ENCODE measurements at places on chromosomes 11 and 22.

GRCh38 chr22:49629586-49630447 is 197.9 kb downstream of the BRD1 start:
- no peak for DNase-seq

DNA sequence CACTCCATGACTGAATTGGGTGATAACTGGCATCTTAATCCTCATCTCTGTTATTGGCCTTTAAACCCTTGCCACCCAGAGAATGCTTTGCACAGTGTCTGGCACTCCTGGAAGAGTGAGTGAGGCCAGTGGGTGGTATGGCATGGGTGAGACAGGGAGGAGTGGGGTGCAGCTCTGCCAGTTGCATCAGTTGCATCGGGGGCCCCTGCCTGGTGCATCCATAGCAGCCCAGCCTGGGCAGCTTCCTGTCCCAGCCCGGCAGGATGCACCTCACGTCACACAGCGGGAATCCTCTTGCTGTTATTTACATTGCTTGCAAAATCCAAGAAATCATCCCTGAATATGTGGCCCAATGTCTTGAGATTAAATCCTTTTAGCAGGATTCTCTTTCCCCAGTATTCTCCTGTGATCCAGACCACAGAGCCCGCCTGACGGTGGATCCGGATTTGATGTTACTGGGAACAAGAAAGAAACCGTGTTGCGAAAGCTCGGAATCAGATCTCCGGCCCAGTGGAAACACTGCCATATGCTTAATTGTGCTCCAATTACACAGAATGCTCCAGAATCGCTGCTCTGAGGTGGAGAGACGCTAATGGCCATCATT is 37.6 kb upstream of the MN1 start:
- DNase-seq: peak; percentile 9

DNA sequence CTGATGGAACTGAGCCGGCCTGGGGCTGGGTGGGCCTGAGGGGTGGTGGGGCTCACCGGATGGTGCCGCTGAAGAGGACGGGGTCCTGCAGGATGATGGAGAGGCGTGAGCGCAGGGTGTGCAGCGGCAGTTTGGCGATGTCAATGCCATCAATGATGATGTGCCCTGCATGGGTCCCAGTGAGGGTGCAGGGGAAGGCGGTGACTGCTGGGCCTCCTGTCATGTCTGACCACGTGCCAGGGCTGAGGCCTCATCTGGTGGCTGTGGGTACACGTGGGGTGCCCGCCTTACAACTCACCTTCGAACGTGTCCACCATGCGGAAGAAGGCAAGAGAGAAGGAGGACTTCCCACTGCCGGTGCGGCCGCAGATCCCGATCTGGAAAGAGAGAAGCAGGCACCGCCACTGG is 7.1 kb upstream of the KCNJ11 start:
- DNase-seq: peak; percentile 55

- DNase-seq: no peak
Observed at GRCh38 chr22:43396934-43397457, 14.8 kb upstream of the MPPED1 start.

DNA sequence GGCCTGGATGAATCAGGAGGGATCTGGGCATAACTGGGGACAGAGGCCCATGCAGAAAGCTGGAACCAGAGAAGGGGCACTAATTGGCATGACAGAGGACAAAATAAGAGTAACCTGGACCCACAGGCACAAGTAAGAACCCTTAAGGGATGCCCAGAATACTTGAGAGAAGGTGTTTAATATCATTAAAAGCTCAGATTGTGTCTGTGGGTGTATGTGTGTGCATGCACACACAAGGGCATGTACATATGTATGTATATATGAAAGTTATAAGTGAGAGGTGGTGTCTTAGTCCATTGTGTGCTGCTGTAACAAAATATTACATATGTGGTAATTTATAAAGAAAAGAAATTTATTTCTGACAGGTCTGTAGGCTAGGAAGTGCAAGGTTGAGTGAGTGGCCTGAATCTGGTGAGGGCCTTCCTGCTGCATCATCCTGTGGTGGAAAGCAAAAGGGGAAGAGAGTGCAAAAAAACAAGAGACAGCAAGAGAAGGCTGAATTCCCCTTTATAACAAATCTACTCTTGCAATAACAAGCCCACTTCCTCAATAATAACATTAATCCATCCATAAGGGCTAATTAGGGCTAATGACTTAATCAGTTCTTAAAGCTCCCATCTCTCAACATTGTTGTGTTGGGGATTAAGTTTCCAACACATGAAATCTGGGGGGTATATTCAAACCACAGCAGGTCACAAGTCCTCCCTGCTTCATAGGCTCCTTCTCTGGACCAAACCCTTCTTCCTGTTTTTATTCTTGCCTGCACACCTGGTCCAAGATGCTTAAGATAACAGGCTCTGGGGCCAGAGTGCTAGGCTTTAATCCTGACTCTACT is 68.3 kb upstream of the POU2AF2 start:
- DNase-seq: no peak

- DNase-seq: peak; percentile 86
Observed at GRCh38 chr22:37260901-37261336, 16.9 kb upstream of the RAC2 start.

DNA sequence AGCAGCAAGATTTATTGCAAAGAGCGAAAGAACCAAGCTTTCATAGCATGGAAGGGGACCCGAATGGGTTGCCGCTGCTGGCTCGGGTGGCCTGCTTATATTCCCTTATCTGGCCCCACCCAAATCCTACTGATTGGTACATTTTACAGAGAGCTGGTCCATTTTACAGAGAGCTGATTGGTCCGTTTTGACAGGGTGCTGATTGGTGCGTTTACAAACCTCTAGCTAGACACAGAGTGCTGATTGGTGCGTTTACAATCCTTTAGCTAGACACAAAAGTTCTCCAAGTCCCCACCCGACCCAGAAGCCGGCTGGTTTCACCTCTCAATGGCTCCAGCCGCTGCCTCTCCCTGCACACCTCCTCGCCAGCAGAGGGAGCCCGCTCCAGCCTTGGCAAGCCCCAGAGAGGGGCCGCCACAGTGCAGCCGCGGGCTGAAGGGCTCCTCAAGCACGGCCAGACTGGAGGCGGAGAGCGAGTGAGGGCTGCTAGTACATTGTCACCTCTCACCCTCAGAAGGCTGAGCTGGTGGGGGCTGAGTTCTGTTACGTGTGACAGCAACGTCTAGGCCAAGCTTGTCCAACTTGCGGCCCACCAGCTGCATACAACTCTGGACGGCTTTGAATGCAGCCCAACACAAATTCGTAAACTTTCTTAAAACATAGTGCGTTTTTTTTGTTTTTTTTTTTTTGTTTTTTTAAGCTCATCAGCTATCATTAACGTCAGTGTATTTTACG is 8.7 kb downstream of the PTH start:
- DNase-seq: peak; percentile 90

GRCh38 chr11:132992838-132993631 is 539.3 kb downstream of the OPCML start:
- DNase-seq: no peak

GRCh38 chr22:35568751-35569739 is 28.4 kb downstream of the RASD2 start:
- DNase-seq: no peak

DNA sequence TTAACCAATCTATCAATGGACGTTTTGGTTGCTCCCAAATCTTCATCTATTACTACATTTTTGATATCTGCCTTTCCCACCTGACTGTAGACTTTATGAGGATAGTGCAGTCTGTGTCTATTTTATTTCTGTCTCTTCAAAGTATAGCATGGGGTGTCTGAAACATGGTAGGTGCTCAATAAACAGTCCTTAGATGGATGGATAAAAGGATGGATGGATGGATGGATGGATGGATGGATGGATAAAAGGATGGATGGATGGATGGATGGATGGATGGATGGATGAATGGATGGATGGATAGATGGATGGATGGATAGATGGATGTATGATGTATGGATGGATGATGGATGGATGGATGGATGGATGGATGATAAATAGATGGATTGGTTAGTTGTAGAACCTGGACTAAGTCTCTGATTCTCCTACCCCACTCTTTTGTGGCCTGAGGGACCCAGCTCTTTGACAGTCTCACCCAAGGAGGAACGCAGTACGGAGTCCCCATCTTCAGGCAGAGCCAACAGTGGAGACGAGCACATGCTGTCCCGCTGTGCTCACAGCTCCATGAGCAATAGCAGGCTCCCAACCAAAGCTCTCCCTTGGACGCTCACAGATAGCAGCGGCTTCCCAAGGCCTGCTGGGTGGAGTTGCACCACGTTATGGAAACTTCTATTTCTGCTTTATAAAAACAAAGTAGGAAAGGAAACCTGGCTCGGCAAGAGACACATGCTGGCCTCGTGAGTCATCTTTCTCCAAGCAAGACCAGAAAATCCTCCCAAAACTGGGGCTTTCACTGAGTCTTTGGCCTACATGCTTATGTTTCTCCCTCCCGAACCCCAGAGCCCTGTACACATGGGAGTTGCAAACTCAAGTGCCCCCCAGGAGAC is 448.0 kb downstream of the MIAT start:
- DNase-seq: no peak

DNA sequence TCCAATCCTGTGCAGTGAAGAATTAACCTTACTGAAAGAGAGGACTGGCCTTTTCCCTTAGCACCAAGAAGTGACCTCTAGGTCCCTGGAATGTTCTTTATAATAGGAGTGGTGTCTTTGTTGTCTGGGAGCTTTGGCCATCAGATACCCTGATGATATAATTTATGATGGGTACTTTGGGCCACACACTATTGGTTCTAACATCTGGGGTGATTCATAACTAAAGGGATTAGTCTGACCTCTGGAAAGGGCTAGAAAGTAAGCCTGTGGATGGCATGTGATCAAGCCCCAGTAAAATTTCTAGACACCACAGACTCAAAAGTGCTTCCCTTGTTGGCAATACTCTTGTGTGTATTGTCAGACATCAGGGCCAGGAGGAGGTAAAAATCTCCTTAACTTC is 891.2 kb downstream of the KCNA4 start:
- no peak for DNase-seq

GRCh38 chr11:33636104-33636503 is 64.5 kb downstream of the C11orf91 start:
- no peak for DNase-seq

DNA sequence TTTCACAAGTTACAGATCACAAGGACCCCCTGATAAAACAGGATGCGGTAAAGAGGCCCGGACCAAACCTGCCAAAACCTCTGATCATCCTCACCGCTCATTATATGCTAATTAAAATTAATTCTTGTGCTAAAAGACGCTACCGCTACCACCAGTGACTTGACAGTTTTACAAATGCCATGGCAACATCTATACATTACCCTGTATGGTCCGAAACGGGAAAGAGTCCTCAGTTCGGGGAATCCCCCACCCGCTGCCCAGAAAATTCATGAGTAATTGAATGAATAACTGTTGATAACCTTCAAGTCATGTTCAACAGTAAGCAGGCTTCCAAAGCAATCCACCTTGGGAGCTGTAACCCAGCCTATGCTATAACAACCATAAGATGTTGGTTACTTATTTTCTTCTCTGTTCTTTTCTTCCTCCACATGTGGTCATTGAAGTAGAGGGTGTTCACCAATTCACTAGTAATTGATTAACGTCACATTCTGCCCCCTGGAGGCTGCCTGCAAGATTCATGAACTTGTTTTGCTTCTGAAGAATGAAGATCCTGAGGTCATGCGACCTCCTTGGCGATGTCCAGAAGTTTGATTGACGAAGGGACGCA is 20.6 kb downstream of the APOBEC3H start:
- DNase-seq: peak; percentile 90

- no peak for DNase-seq
Observed at GRCh38 chr11:122671400-122671891, 15.9 kb downstream of the UBASH3B start.

GRCh38 chr22:45880091-45880715 is 96.8 kb downstream of the WNT7B start:
- DNase-seq: peak; percentile 31

GRCh38 chr11:120615391-120615790 is 103.8 kb downstream of the GRIK4 start:
- DNase-seq: no peak

- no peak for DNase-seq
Observed at GRCh38 chr11:29435421-29435820, 581.4 kb downstream of the KCNA4 start.

GRCh38 chr22:24494167-24494527 is 985 bp upstream of the UPB1 start:
- no peak for DNase-seq

- no peak for DNase-seq
Observed at GRCh38 chr22:26043031-26043430, 126.2 kb upstream of the SEZ6L start.

DNA sequence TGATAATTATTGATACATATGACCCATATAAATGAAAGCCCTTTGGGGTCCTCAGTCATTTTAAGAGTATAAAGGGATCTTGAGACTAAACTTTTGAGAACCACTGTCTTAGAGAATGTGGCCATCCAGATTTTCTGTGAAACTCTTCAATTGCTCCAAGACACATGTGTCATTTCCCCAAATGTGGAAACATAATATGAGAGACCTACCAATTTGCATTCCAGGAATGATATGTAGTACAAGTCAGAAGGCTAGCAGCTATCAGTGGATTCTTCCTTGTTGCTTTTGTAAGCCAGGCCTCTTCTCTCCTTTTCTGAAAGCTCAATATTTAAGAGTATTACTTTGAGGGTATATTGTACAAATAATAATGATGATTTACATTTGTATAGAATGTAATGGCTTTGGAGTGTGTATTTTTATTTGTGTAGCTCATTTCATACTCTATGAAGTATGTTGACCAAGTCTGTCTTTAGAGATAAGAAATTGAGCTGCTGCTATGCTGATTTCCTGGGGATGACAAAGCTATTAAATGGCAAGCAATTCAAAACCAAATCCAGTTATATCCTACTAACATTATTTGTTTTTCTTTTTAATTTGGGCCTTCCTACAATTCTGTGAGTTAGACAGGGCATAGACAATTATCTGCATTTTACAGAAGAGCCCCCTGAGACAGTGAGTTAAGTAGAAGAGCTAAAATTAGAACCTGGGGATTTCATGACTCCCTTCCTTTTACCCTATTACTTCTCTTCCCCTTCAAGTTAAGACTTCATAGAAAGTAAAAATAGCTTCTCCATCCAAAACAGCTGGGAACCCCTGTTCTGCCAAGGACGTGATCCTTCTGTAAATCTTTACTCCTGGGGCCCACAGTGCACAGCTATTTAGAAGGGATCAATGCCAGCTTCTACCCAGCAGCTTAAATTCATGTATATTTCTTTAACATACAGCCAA is 131.9 kb downstream of the WNT11 start:
- no peak for DNase-seq

DNA sequence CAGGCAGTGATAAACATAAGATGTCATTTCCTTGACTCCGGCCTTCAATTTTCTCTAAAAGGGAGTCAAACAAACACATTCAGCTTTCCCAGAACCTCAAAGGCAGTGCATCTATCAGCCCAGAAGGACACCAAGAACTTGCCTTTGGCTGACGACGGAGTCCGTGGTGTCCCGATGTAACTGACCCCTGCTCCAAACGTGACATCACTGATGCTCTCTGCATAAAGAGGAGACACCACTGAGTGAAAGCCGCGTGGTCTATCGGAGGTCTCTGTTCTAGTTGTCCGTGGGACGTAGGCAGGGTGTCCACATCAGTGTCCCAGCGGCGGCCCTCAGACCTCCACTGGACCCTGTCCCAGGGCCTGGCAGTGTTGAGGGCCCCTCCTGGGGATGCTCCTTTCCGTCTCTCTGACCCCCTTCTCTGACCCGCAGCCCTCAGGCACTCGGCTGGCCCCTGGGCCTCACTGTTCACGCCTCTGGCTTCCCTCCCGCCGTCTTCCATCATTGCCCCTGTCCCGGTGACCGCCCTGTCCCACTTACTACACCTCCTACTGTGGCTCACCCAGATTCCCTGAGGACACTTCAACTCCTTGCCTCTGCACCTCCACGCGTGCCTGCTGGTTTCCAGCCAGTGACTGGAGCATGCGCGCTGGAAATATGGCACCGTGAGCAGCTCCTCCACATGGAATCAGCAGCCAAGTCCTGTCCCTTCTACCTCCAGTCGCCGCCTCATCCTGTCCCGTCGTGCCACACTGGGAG is 70.4 kb downstream of the NCAPD3 start:
- DNase-seq: no peak

All from activated effector memory CD4-positive, alpha-beta T cell treated with anti-CD3 and anti-CD28 coated beads, Interleukin-2, amount 50 U/mL, for 16 hours (primary cell).